ENCODE measurements at places on chromosomes 1 and 21.
A peak's percentile ranks its signal among the peaks of the same experiment; 100 is the strongest.

DNA sequence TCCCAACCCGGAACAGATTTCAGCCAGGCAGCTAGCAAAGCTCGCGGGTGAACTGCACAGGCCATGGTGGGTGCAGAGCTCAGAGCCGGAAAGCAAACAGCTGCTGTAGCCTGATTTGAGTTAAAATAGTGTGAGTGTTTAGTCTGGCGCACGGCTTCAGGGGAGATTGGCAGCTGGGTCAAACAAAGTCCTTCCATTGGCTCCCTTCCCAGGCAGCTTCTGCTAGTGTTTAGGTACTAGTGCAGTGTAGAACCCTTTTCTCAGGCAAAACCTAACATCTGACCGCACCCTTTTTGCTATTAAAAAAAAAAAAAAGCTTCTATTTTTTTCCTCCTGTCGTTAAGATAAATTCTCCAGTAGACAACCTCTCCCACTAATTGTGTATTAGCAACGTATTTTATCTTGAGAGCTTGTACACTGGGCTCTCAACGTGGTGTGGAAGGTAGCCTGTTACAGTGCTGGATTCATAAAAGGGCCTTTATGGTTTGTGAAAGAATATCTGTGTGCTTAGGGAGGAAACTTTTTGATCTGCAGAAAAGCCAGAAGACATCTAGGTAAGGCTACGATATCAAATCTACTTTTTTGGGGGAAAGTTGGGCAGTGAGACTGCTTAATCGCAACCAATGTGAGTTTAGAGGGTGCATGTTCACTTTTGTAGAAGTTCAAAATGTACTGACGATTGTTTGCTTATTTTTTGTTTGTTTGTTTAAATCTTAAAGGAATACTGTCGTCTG lies 689.6 kb downstream of the USP25 start:
- no peak overlapping the region for H3K4me3 ChIP-seq
- no peaks in the 10 kb centered on the region for H3K36me3 ChIP-seq
- no peaks in the 10 kb centered on the region for H3K27me3 ChIP-seq
- no peak for DNase-seq
- no peak overlapping the region for H3K27ac ChIP-seq
- H3K4me1 ChIP-seq: no peaks in the 10 kb centered on the region

- no peak overlapping the region for H3K4me3 ChIP-seq
- H3K36me3 ChIP-seq: peaks cover 2% of the 10 kb centered on the region
- H3K27ac ChIP-seq: no peak overlapping the region
- H3K4me1 ChIP-seq: peaks cover 44% of the 10 kb centered on the region
- DNase-seq: no peak
These were observed 1.3 kb downstream of the NADK start for GRCh38 chr1:1776672-1777582.

DNA sequence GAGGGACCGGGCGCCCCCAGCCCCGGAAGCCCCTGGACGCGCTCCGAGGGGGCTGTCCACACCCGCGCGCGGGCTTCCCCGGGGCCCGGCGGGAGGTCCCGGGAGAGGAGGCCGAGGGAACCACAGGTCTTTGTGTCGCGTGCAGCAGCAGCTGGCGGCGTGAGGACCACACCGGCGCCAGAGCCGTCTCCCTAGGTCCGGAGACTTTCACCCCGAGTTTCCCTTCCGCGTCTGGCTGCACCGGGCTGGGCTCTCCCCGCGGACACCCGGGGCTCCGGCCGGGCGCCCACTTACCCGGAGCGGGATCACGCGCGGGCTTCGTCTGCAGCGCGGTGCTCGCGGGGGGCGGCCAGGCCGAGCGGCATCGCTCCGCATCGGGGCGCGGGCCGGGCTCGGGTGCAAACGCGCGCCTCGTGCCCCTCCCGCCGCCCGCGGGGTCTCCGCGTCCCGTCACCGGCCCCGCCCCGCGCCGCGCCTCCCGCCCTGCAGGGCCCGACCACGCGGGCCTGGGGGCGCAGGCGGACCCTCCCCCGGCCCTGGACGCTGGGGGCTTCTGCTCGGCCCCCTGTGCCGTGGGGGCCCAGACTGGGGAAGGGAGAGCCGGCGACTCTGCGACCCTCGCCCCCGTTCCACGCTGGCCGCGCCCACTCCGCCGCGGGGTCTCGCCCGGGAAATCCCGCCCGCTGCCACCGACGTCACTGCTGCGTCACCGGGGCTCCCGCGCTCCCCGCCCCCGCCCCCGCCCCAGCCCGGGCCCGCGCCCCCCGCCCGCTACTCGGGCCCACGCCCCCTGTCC lies at the start of gene GNG4:
TSS of gene GNG4 (minus strand) at position 417 of the 796 bp plus-strand sequence. CDS start 65,946 bp downstream, outside the sequence.
- peaks cover 34% of the 10 kb centered on the region for H3K27me3 ChIP-seq
- peak; percentile 38 for DNase-seq
- H3K27ac ChIP-seq: no peak within 1 kb of the TSS
- H3K36me3 ChIP-seq: no peaks in the 10 kb centered on the region
- H3K4me3 ChIP-seq: no peak within 1 kb of the TSS
- peaks cover 23% of the 10 kb centered on the region for H3K4me1 ChIP-seq

GRCh38 chr1:183676586-183677189 lies 23.6 kb upstream of the APOBEC4 start:
- H3K27me3 ChIP-seq: no peaks in the 10 kb centered on the region
- H3K4me1 ChIP-seq: no peaks in the 10 kb centered on the region
- H3K36me3 ChIP-seq: no peaks in the 10 kb centered on the region
- no peak overlapping the region for H3K27ac ChIP-seq
- H3K4me3 ChIP-seq: no peak overlapping the region
- no peak for DNase-seq

DNA sequence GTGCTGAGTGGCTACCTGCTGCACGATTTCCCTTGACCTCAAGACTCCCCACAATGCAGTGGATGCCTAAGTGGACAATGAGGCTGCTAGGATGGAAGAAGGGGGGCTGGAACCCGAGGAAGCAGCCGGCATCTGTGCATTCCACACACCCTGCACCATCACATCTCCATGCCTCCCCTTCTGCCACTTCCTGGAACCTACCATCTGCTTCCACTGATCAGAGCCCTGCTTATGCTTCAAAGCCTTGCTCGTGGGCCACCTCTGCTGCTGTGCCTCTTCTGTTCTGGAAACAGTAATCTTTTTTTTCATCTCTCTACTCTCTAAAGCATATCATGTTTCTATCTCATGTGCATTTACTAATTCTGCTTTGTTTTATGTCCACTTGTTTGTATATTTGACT lies 66.2 kb upstream of the WDR26 start:
- no peak for DNase-seq
- no peaks in the 10 kb centered on the region for H3K27me3 ChIP-seq
- H3K27ac ChIP-seq: no peak overlapping the region
- peaks cover 30% of the 10 kb centered on the region for H3K4me1 ChIP-seq
- no peak overlapping the region for H3K4me3 ChIP-seq

DNA sequence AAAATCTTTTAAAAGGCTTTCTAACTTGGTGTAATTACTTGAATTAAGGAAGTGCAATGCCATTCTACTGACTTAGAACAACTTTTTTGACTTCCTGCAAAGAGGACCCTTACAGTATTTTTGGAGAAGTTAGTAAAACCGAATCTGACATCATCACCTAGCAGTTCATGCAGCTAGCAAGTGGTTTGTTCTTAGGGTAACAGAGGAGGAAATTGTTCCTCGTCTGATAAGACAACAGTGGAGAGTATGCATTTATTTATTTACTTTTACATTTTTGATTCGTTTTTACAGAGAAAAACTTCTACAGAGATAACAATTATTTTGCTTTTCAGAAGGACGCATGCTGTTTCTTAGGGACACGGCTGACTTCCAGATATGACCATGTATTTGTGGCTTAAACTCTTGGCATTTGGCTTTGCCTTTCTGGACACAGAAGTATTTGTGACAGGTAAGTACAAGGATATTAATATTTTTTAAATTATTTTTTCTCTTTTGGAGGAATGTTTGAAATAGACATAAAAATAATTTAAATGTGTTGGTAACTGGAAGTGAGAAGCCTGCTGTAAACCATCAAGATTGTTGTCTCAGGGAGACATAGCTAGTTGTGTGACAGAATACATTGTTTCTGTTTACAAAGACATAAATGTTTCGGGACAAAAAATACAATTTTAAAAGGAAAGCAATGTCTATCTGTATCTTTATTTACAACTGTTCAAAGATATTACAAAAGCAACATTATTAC lies at the start of gene PTPRC:
TSS of gene PTPRC (plus strand) at position 147 of the 742 bp plus-strand sequence. CDS start at position 376, 229 bp downstream.
- DNase-seq: peak; percentile 77
- H3K27ac ChIP-seq: peak within 1 kb of the TSS; percentile 80
- H3K4me1 ChIP-seq: peaks cover 18% of the 10 kb centered on the region

- no peaks in the 10 kb centered on the region for H3K36me3 ChIP-seq
- H3K4me3 ChIP-seq: no peak overlapping the region
- DNase-seq: no peak
- no peak overlapping the region for H3K27ac ChIP-seq
These were observed 382.5 kb upstream of the VAMP3 start for GRCh38 chr1:7388488-7389185.

GRCh38 chr1:94105581-94105952 lies 15.4 kb downstream of the ABCA4 start:
- no peak overlapping the region for H3K27ac ChIP-seq
- no peak for DNase-seq
- H3K4me3 ChIP-seq: no peak overlapping the region
- peaks cover 4% of the 10 kb centered on the region for H3K27me3 ChIP-seq

- H3K4me3 ChIP-seq: no peak overlapping the region
- DNase-seq: no peak
- peaks cover 2% of the 10 kb centered on the region for H3K36me3 ChIP-seq
- no peak overlapping the region for H3K27ac ChIP-seq
- no peaks in the 10 kb centered on the region for H3K4me1 ChIP-seq
These were observed 63.5 kb downstream of the DISC1 start for GRCh38 chr1:231690059-231690458.
